NCI-H510A treated with DMSO at 0.1 percent for 48 hours (cell line): ENCODE measurements at places on chromosomes 12 and 14.

DNA sequence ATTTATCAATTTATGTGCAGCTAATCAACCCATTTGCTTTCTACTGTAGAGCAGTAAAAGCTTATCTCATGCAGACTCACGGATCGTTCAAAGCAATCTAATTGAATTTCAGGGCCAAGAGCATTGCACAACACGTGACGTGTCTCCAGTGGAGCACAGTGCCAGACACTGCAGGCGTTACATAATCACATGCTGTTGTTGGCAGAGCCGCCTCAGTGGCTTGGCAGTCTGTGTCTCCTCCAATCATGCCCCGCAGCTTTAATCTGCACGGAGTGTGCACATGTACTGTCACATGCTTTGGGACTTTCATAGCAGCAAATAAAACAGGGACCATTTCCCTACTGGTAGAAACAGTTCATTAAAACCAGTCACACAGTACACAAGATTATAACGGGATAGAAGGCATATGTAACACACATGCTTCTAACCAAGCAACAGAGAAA lies 309.3 kb downstream of the ITPR2 start:
- no peak for DNase-seq

- DNase-seq, result no peak
Observed at GRCh38 chr12:4997939-4998338, 45.7 kb upstream of the KCNA5 start.

DNA sequence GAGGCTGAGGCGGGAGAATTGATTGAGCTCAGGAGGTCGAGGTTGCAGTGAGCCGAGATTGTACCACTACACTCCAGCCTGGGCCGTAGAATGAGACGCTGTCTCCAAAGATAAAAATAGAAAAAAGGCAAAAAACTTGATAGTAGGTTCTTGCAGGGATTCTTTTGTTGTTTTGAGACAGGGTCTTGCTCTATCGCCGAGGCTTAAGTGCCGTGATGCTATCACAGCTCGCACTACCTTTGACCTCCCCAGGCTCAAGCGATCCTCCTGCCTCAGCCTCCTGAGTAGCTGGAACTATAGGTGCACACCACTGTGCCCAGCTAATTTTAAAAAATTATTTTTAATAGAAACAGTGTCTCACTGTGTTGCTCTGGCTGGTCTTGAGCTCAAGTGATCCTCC lies 4.7 kb downstream of the GOLGA5 start:
- no peak for DNase-seq

DNA sequence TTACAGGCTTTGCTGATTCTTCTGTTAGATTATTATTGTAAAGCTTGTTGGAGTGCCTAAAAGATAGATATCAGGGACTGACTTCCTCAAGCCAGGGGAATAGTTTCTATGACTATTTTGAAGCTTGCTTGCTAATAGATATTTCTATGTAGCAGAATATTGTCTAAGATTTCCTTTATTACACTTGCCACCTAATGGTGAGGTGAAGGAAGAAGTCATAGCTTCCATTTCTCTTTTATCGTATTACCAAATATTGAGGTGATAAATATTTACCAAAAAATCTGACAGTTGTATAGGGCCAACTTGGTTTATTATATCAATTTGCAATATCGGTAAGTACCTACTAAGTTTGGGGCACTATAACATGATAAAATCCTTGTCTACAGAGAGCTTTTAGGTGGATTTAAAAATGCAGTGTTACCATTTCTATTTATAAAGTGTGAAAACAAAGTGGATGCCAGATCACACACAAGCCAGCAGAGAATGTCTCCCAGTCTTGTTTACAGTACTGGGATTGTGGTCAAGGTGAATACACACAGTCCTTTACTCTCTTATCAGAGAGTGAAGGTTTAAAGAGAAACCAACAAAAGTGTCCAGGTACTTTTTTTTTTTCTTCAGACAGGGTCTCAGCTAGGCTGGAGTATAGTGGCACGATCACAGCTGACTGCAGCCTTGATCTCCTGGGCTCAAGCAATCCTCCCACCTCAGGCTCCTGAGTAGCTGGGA lies 137.9 kb downstream of the IGF1 start:
- DNase-seq, result no peak

DNA sequence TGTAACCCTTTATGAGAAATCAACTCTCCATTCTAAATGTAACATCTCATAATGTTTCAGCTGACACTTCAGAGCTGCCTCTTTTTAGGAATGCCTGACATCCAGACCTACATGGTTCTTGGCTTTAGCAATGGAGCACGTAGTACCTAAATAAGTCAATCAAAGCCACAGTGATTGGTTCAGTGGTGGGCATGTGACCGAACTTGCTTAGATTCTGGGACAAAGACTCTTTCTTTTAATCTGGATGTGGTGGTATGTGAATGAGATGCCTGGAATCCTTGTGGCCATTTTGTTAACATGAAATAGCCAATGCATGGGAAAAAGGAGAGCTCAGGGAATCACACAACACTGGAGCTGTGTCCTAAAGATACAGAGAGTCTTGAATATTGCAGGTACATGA lies 11.8 kb downstream of the GPR65 start:
- DNase-seq, result no peak

DNA sequence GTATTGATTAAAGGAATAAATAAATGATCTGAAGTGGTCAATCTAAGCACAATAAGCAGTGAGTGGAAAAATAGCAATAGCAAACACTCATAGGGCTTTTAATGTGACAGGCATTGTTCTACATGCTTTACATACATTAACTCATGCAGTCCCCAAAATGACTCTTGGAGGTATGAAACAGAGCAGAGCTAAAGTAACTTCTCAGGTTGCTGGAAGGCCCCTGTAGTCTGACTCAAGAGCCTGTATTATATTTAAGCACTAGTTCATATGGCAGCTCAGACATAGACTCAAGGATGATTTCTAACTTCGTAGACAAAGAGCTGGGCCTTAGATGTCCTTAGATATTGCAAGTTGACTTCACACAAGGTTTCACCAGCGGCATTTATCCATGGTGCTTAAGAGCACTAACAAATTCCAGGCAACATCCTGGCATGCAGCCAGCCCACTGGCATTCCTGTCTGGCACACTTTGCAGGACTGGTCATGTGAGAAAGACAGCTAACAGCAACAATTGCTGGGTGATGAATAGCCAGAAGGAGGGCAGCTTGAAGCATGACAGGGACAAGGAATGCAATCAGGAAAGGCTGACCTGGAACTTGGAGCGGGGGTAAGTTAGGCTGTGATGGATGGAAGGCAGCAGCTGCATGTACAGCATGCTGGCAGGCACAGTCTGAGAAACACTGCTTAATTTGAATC lies 22.9 kb upstream of the KTN1 start:
- DNase-seq, result peak; percentile 67

DNA sequence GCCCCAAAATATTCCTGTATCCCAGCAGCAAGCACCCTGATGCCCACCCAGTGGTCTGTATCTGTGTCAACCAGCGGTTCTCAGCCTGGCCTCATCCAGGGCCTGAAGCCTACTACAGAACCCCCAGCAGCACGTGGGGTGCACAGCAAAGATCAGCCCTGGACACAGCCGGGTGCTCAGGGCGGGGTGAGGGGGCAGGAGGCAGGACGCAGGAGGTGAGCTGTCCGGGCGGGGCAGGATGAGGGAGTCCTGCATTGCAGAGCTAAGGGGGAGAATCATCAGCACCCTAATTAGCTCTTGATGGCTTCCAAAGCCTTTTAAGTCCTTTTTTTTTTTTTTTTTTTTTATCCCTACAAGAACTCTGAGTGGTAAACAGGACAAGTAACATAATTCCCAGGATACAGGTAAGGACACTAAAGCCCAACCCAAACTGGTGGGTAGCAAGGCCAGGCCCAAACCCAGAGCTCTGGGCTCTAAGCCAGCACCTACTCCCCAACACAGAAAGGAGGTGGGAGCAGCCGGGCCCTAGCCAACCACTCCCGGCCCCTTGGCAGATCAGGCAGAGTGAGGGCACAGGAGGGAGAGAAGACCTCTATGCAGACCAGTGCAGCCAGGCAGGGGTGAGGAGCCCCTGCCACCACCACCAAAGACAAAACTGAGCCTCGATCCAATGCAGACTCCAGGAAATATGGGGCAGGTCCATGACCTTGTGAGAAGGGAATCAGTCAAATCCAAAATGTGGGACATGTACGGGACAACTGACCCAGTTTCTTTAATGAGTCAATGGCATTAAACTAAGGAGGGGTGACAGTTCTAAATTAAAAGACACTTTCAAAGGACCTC lies 32.3 kb upstream of the EIF5 start:
- no peak for DNase-seq

- no peak for DNase-seq
Observed at GRCh38 chr12:109613649-109614455, 40.3 kb downstream of the MVK start.

- DNase-seq, result peak; percentile 82
Observed at GRCh38 chr12:16605642-16606116, 283 bp downstream of the LMO3 start.

- no peak for DNase-seq
Observed at GRCh38 chr12:4089956-4090355, 183.6 kb upstream of the CCND2 start.

DNA sequence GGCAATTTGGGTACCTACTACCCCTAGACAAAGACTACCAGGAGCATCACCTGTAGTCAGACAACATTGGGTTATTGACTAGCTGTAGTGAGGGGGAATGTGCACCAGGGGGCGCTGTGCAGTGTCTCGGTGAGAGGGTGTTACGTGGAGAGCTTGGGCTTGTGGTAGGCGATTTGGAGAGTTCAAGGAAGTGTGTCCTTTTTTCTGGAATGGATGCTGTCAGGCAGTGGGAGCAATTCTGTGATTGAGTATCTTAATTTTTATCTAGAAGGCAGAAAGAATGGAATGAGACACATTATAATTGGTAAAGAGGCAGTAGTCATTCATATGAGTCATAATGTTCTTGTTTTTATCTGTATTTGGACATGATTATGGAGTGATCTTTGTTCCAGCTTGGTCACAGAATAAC lies 187.7 kb downstream of the GALC start:
- peak; percentile 6 for DNase-seq
